Naive thymus-derived CD4-positive, alpha-beta T cell (primary cell): ENCODE measurements at places on chromosomes 3 and 15. TPM values are rescaled to one million over a fixed set of nuclear protein-coding genes. Genes with fewer than 3 reads are reported as not detected.

Gene PTPN9
- total RNA-seq: 11.2 TPM

Gene ITGA11
- total RNA-seq: 0.22 TPM

Gene MAGEF1
- 13.3 TPM for total RNA-seq

Gene SLC51B
- total RNA-seq: not detected

Gene PLSCR5
- not detected for total RNA-seq

Gene PML
- total RNA-seq: 65.2 TPM

Gene NDUFAF3
- 94.2 TPM for total RNA-seq

Gene GMPS
- total RNA-seq: 45.4 TPM

Gene PPP2R3A
- 0.65 TPM for total RNA-seq

Gene SLC28A1
- total RNA-seq: not detected

Gene SAMMSON
- total RNA-seq: not detected

Gene LRTM1
- total RNA-seq: not detected

Gene AGBL1
- total RNA-seq: not detected in 2 replicates

Gene MTFMT
- total RNA-seq: 7.1 TPM

Gene SLC24A5
- total RNA-seq: not detected

Gene SOX14
- total RNA-seq: not detected in 2 replicates

Gene BDH1
- total RNA-seq: 81.1 TPM

Gene TTLL13
- total RNA-seq: not detected

Gene ANO10
- total RNA-seq: 12.0 TPM

Gene EXOG
- 27.2 TPM for total RNA-seq

Gene GLT8D1
- 45.2 TPM for total RNA-seq
